Stimulated activated CD8-positive, alpha-beta memory T cell treated with anti-CD3 and anti-CD28 coated beads, Interleukin-12 subunit alpha, Interleukin-12 subunit beta, amount 100 ng/mL, for 1 hour (primary cell): ENCODE measurements at places on chromosomes 4 and X.

- no peak for DNase-seq
Observed at GRCh38 chr4:67104145-67104544, 441.2 kb downstream of the CENPC start.

DNA sequence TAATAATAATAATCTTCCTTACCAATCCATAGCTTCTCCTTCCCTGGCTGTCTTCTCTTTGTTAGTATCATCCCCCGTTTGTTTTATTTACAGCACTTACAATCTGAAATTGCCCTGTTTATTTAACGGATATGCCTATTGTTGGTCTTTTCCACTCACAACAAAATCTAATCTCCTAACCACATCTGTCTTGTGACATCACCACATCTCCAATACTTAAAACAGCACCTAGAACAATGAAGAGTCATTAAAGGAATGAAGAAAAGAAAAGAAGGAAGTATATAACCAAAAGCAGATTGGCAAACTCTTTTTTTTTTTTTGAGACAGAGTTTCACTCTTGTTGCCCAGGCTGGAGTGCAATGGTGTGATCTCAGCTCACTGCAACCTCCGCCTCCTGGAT is 38.7 kb upstream of the JADE1 start:
- DNase-seq, result no peak

DNA sequence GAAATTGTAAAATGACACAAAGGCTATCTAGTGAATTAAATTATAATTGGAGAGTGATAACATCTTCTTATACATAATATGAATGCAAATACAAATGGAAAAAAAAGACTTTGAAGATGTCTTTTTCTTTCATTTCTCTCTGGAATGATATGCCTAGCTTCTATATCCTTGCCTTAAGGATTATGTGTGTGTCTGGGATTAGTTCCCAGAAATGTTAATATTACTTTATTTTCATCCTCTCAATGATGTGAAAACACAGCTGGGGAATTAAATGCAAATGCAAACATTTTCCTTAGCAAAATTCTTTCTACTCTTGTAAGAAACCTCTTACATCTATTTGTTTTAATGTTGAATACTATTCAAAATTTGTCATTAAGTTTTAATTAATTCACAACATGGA is 441.9 kb downstream of the FSTL5 start:
- no peak for DNase-seq

DNA sequence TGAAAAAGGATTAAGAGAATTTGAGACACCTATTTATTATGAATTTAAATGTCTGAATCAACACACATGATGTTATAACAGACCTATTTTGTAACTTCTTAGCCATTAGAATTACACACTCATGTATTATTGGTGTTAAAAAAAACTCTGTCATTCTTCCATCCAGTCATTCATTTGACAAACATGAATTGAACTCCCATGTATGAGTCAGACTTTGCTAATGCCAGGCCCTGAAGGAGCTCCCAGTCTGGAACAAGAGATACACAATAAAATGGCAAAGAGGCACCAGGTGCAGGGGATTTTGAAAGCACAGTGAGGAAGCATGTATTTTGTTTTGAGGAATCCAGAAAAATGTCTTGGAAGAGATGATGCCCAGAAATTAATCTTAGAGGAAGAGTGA is 87.7 kb upstream of the EFHC2 start:
- DNase-seq, result no peak
